ENCODE measurements at places on chromosomes 16 and 17.

GRCh38 chr17:40443988-40444899 is 994 bp downstream of the IGFBP4 start:
- no peak for DNase-seq

DNA sequence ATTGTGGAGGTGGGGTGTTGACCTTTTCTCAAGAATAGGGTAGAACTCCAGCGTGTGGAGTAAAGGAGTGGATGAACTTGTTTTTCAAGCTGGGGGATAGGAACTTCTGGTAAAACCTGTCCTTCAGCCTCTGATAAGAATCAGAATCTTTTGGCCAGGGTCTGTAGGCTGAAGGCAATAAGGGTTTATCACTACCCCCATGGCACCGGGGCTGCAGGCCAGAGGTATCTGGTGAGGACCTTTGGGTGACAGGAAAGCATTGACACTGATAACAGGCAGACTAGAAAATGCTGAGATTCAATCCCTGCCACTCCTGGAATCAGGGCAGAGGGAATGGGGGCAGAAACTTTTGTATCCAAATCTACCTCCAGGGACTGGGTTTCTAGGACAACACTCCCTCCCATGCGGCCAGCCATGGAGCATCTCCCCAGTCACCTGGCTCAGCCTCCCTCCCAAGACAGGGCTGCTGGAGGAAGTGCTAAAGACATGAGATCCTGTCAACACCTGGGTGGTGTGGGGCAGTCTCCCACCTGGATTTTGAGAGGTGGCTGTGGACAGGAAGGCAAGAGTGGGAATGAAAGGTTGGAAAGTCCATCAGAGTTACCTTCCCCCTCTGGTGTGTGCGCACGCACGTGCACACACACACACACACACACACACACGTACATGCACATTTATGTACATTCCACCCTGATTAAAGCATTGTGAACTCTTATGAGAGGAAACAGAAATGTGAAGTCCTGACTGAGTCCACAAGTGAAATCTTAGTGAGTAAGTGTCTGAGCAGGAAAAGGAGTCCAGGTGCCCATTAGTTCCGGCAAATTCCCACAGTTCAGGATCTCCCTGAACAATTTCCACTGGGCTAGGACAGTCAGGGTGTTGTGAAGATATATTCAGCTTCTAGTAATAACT is 53.1 kb upstream of the MARCHF10 start:
- no peak for DNase-seq

DNA sequence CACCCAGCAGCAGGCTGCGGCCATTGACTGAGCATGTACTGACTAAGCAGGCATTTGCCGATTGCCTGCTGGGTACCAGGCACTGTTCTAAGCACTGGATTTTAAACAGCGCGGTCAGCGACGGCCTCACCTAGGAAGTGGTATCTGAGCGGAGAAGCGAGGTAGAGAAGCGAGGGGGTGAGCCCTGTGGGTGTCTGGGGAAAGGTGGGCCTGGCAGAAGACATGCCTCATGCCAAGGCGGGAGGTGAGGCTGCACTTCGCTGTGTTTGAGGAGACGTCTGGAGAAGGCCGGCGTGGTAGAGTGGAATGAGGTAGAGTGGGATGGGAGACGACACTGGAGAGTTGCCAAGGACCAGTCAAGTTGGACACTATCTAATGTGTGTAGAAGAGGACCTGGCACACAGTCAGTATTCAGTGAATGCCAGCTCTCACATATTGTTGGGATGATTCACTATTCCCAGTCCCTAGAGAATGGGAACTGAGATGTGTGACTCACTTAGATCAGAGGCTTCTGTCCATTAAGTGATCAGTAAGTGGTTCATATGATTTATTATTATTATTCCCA is 14.4 kb downstream of the SYCE1L start:
- no peak for DNase-seq

- DNase-seq: no peak
These were observed 166.2 kb upstream of the ASIC2 start for GRCh38 chr17:33459078-33459940.

DNA sequence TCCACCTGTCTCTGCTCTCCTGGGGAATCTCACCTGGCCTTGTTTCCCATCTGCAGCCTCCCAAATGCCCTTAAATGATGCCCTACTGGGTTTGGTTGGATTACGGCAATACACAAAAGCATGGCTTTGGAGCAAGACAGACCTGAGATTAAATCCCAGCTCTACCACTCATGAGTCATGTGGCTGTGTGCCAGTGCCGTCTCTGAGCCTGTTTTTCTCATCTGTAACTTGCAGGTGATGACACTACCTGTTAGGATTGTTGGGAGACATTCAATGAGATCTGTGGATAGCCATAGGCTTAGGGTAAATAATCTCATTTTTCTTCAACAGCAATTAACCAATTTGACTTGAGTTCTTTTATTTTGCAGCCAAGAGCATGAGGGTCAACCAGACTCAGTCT is 240.3 kb downstream of the MAF start:
- no peak for DNase-seq

DNA sequence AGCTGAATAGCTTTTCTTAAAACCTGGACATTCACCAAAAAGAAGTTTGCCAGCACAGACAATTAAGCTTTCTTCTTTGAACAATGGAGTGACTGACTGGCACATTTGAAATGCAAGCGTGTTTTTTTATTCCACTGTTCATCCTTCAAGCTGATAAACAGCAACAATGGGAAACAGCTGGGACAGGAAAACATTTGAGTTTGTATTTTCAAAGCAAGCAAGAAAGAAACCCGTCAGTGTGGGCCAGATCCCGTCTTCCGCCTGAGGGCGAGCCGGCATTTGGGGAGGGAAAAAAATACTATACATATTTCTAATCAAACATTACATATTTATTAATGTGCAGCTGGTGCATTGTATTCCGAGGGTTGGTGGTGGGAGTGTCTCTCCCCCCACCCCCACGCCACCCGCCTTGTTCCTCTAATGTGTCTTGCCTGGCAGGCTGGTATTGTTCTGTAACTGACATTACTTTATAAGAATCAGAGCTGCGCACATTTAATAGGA is 94.3 kb downstream of the CYLD start:
- no peak for DNase-seq

GRCh38 chr16:49350265-49351095 is 23.1 kb upstream of the C16orf78 start:
- DNase-seq: peak; percentile 22

DNA sequence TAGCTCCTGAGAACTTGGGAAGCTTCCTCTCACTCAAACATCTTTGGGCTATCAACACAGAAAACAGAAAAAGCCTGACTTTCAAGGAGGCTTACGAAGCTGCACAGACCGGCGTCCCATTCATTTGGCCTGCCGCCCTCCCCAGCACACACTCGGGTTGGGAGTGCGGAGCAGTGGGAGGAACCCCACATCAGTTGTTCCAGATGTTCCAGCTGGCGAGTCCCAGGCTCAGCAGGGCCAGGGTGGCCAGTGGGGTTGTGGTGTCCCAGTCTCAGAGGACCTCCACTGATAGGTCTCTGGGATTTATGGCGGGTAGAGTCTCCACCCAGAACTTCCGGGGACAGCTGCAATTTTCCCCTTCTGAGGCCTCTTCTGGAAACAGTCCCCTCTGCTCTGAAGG is 43.1 kb upstream of the DLX4 start:
- DNase-seq: no peak

DNA sequence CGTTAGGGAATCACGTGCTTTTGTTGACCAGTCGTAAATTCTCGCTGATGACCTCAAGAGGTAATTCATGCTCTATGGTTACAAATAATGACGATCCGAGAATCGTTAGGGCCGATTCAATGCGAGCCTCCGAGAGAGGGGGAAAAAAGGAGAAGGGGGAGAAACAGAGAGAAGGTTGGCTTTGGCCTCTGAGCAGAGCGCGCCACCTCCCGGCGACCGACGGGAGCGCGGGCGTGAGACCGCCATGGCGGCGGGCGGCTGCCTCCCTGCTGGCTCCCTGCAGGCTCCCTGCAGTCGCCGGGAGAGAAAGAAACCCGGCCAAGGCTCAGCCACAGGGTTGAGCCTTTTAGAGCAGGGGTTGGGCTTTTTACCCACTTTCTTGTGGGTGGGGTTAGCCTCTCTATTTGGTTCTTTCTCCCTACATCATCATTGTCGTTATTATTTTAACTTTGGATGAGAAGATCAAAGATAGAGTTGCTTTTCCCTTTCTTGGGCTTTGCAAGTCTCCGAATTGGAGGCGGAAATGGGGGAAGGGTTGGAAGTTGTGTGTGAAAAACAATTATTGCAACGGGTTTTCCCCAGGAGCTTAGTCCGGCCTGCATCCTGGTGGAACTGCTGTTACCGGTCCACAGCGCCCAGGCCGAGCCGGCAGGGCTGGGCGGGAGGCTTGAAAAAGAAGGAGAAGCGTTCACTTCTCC is 410 bp upstream of the HOXB5 start:
- peak; percentile 43 for DNase-seq

- DNase-seq: no peak
These were observed 44.1 kb downstream of the CYB5D2 start for GRCh38 chr17:4187076-4187475.

- DNase-seq: no peak
These were observed 2.9 kb downstream of the GUCY2D start for GRCh38 chr17:8005357-8005756.
